HL-60 (cell line): ENCODE measurements at places on chromosomes 16 and 17.

DNA sequence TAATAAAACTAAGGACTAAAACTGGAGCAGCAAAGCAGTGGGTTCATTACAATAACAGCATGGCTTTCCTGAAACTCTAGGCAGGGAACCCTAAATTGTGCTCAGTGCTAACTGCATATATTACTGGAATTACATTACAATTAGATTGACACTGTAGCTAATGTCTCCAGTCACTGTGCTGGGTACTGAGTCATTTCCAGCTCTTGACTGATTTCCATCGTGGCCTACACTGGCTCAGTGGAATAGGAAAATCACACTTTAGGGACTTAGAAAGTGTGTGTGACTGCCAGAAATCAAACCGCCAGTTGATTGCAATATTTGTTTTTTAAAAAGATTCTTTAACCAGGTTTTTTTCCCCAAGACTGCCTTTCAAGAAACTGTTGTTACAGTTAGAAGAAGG lies 1447.4 kb upstream of the GOT2 start:
- DNase-seq = no peak

GRCh38 chr17:39631403-39631802 lies 4.7 kb downstream of the PPP1R1B start:
- no peak for DNase-seq

DNA sequence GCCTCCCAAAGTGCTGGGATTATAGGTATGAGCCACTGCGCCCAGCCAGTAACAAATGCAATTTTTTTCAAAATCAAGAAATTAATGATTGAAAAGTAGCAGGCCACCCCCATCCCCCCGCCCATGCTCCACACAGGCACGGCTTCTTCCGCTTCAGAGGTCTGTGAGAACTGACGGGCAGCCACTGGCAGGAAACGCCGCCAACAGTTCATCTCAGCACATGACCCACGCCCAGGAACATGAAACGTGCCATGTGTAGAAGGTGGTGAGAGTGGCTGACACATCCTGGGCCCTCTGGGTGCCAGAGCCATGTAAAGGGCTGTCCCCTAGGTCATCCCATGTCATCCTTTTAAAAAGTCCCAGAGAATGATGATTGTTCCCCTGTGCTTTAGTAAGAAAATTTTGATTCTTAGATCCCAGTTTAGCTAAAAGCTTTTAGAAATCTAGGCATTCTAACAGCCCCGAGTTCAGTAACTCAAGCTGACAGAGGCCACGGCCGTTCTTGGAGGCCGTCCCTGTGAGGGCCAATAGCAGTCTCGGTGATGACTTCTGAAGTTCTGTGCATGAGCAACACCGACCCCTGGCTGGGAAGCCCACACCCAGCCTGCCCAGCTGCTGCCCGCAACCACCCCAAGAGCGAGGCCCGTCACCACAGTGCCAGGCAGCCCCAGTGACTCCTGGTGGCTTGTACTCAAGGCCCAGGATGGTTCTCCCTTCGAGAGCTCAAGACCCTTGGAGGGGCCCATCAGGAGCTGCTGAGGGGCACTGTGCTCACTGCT lies 52.1 kb downstream of the KLHDC4 start:
- DNase-seq = no peak

- DNase-seq = no peak
Observed at GRCh38 chr16:57601801-57602478, 26.5 kb upstream of the ADGRG1 start.

- DNase-seq = no peak
Observed at GRCh38 chr17:45790296-45790922, 6.3 kb downstream of the CRHR1 start.
